ENCODE measurements at places on chromosomes 13 and 19.

GRCh38 chr19:49894879-49895565 is 1.7 kb downstream of the IL4I1 start:
- DNase-seq = no peak

DNA sequence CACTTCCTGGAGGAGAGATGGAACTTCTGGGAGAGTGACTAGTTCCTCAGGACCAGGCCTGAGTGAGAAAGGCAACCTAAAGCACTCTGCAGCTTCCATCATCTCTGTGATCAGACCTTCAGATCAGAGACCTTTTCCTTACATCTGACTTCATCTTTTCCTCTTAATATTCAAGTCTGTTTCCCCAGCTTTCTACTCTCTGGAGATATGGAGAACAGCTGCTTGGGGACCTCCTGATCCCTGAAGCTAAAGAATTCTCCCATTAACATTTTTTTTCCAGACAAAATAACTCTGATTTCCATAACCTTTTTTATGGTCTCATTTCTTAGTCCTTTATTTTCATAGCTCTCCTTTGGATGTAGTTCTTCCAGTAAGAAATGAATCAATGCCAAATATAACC is 133.4 kb upstream of the FNDC3A start:
- no peak for DNase-seq

DNA sequence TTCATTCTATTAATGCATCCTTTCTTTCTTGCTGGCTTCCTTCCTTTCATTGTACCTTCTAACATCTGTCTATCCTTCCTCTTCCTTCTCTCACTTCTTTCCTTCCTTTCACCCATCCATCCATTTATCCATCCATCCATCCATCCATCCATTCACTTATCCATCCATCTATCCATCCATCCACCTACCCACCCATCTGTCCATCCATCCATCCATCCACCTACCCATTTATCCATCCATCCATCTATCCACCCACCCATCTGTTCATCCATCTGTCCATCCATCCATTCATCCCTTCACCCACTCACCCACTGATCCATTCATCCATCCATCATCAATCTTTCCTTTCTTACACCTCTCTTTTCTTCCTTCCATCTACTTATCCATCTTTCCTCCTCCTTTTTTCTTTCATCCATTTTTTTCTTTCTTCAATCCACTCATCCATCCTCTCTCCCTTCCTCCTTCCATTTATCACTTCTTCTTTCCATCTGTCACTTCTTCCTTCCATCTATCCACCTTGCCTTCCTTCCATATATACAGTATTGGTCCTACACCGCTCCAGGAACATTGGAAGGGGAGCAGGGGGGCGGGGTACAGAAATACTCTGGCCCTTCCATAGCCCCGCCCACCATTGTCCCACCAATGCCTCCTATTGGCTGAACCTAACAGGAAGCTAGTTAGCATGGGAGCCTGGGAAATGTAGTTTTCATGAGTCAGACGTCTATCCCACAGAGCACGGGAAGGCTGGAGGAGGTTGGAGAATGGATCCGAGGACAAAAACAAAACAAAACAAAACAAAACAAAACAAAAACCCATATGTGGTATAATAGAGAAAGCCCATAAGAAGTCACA is 45.9 kb downstream of the MBD3L1 start:
- DNase-seq = no peak

GRCh38 chr19:5472286-5472685 is 17.1 kb downstream of the ZNRF4 start:
- DNase-seq = no peak

- DNase-seq = no peak
These were observed 11.5 kb upstream of the ILF3 start for GRCh38 chr19:10642473-10643171.

- no peak for DNase-seq
These were observed 71.2 kb upstream of the GTF3A start for GRCh38 chr13:27353166-27353583.

DNA sequence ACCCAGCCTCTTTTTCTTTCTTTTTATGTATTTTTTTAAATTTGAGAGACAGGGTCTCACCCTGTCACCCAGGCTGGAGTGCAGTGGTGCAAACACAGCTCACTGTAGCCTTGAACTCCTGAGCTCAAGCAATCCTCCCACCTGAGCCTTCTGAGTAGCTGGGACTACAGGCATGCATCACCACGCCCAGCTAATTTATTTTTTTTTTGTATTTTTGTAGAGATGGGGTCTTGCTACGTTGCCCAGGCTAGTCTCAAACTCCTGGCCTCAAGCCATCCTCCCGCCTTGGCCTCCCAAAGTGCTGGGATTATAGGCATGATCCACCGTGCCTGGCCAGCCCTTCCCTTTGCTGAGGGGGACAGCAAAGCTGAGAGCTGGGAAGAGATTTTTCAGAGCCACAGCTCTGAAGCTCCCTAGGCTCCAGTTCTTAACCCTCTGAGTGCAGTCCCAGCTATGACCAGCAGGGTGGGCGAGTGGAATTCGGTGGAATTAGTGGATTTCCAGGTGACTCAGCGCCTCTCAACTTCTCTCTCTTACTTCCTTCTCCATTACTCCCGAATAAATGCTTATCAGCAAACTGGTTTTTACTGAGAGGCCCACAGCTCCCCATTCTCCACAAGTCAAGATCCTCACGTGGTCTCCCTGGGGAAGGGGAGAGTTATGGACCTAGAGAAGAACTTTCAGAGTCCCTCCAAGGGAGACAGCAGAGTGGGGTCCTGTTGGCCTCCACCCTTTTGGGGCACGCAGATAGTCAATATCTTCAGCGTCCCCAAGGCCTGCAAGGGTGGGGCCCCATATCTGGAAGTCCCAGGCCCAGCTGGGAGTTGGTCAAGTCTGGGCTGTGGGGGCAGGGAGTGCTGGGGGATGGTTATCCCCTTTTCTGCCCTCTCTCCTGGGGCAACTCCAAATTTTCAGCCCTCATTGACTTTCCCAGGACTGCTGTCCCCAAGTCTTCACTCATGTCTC is 1.2 kb downstream of the BLVRB start:
- peak; percentile 2 for DNase-seq

GRCh38 chr13:41995336-41995735 is 34.4 kb upstream of the VWA8 start:
- DNase-seq = no peak

DNA sequence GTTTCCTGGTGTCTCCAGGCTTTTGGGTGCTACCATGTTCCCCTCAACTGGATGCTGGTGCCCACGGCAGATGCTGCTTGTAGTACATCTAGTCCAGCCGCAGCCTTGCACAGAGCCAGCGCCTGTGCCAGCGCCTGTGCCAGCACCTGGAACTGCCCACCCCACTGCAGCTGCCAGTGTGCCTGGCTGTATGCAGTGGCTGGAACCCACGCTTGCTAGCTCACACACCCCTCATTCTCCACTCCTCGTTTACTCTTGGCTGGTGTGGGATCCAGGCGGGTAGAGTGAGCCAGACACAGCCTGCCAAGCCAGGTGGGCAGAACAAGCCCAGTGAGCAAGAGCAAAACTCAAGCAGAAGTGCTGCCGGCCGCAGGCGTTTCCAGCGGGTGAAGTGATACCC is 428.6 kb downstream of the SLITRK1 start:
- no peak for DNase-seq

DNA sequence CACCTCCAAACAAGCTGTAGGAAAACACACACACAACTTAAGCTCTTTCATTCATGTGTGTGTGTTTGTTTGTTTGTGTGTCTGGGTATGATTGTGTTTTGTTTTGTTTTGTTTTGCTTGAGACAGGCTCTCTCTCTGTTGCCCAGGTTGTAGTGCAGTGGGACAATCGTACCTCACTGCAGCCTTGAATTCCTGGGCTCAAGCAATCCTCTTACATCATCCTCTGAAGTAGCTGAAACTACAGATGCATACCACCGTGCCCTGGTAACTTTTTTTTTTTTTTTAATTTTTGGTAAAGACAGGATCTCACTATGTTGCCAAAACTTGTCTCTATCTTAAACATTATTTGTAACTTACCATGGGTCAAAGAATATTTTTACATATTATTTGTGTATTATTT is 431.7 kb downstream of the SLITRK1 start:
- no peak for DNase-seq

- DNase-seq = no peak
These were observed 7.1 kb downstream of the FOSB start for GRCh38 chr19:45474606-45475521.

DNA sequence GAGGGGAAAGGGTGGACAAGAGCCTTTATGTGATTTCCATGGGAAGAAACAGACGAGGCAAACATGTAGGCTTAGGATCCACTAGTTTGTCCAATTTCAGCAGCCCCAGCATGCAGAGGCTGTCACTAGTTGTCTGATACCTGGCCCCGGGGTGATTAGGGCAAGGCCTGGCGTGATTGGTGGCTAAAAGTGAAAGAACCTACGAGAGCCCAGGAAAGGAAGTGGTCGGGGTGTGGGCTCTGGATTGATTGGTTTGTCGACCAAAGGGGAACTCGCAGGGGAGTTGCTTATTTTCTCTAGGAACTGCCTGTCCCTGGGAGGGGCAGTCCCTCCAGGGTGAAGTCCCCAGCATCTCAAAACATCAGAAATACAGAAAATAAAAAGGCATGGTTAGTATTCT is 64.2 kb upstream of the UQCRFS1 start:
- no peak for DNase-seq

DNA sequence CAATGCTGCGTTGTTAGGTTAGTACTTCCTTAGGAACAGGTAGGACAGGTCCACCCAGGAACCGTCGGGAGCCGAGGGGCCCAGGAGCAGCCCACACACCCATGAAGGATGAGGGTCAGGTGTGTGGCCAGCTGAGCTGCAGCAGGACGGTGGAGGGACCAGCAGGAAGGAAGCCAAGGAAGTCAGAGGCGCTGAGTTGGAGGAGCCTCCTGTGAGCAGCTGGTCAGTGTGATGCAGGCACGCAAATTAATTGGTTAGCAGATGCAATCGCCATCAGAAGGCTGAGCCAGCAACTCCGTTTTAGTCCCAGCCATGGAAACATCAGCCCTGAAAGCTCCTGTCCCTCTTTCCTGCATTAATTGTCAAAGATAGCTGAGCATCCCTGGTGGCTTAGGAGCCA is 114.9 kb upstream of the SOX1 start:
- DNase-seq = no peak

GRCh38 chr19:34375598-34375997 is 10.6 kb downstream of the GPI start:
- DNase-seq = no peak

DNA sequence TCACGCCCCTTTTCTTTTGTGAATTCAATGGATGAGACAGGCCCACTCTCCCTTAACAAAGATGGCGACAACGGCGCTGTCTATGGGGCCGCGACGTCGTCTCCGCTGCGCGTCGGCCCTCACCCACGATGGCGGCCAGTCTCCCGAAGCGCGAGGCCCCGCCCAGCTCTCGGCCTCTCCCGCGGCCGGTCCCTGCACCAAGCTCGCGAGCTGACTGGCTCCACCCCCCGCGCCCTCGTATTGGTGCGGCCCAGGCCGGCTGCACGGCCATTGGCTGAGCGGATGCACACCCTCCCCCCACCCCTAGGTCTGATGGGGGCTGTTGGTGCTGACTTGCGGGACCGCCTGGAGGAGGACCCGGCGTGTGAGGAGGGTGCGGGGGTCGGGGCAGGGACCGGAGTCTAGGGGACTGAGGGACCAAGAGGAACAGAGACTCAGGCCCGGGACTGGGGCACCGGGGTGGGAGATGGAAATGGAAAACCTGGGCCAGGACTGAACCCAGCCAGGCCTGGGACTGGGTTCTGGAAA is 4.8 kb downstream of the SPHK2 start:
- peak; percentile 84 for DNase-seq

DNA sequence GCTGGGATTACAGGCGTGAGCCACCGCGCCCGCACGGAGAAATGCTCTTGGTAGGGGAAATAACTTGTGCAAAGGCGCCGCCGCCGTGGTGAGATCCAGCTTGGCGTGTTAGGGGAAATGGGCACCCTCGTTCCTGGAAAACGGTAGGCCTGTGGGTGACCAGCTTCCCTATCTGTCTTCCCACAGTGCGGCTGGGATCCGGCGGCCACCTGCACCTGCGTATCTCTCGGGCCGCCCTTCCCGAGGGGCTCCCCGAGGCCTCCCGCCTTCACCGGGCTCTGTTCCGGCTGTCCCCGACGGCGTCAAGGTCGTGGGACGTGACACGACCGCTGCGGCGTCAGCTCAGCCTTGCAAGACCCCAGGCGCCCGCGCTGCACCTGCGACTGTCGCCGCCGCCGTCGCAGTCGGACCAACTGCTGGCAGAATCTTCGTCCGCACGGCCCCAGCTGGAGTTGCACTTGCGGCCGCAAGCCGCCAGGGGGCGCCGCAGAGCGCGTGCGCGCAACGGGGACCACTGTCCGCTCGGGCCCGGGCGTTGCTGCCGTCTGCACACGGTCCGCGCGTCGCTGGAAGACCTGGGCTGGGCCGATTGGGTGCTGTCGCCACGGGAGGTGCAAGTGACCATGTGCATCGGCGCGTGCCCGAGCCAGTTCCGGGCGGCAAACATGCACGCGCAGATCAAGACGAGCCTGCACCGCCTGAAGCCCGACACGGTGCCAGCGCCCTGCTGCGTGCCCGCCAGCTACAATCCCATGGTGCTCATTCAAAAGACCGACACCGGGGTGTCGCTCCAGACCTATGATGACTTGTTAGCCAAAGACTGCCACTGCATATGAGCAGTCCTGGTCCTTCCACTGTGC is 2.4 kb downstream of the GDF15 start:
- DNase-seq = peak; percentile 41

DNA sequence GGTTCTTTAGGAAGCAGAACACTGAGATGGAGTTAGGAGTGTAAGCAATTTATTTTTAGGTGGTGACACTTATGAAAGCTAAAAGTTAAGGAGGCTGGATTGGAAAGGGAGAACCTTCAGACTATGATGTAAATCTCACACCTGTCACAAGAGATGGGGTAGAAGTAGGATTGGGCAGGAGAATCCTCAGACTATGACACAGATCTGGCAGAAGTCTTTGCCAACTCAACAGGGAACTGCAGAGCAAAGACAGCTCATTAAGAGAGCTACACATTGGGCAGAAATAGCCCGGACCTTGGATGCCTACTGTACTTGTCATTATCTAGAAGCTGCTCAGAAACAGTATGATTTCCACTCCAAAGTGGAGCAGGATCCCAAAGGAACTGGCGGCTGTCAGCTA is 134.4 kb downstream of the DNAJC15 start:
- no peak for DNase-seq

DNA sequence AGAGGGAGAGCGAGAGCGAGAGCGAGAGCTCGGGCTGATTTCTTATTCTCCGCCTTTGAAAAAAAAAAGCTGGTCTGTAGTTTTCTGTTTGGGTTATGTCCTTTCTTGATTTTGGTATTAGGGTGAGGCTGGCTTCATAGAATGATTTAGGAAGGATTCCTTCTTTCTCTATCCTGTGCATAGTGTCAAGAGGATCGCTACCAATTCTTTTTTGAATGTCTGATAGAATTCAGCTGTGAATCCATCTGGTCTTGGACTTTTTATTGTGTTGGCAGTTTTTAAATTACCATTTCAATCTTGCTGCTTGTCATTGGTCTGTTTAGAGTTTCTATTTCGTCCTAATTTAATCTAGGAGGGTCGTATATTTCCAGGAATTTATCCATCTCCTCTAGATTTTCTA is 1414.6 kb upstream of the MIR17HG start:
- DNase-seq = no peak

- DNase-seq = no peak
These were observed 357 bp downstream of the RPS11 start for GRCh38 chr19:49496574-49497008.
